Endothelial cell (in vitro differentiated cells): ENCODE measurements at places on chromosomes 6 and 20.

DNA sequence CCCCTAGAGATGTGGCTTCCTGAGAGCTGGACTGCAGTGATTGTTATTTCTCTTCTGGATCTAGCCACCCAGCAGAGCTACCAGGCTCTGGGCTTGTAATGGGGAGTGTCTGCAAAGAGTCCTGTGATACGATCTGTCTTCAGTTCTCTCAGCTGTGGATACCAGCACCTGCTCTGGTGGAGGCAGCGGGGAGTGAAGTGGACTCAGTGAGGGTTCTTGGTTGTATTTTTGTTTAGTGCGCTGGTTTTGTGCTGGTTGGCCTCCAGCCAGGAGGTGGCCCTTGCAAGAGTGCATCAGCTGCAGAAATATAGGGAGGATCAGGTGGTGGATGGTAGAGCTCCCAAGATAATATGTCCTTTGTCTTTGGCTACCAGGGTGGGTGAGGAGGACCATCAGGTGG, 33.7 kb downstream of the PAX1 start:
- no peak for DNase-seq

DNA sequence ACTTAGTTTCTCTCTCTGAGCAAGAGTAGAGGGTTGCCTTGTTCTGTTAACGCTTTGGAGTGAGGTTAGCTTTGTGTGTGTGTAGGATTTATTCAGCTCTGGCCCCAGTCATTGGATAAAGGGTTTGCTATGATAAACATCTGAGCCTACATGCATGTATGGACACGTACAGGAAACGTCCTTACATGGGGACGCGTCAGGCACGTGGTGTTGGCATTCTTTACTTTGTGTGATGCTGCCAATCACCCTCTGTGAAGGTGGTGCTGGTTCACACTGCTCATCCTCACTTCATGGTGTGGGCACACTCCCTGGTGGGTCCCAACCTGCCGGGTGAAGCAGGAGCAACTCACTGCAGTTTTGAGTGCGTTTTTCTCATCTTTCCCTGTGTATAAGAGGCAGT, 53.4 kb upstream of the CD93 start:
- DNase-seq: no peak

- DNase-seq: no peak
Observed at GRCh38 chr6:156065849-156066248, 610.2 kb upstream of the NOX3 start.

GRCh38 chr6:106470316-106470715, 109.8 kb downstream of the CRYBG1 start:
- DNase-seq: no peak

DNA sequence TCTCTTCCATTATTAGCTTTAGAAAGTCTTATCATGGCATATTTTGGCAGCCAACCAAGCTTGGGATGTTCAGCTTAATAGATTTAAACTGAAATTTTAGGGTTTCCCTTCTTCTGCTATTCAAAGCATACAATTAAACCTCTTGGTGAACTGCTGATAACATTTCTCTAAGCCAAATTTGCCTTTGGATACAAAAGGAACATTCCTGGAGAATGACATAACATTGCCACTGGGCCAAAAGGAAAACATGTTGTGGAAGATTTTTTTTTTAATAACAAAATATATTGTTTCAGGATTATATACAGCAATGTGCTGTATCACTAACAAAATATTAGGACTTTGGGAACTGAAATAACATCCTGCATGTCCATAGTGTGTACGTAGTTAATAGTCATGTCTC, 215.1 kb upstream of the TBX18 start:
- DNase-seq: no peak

DNA sequence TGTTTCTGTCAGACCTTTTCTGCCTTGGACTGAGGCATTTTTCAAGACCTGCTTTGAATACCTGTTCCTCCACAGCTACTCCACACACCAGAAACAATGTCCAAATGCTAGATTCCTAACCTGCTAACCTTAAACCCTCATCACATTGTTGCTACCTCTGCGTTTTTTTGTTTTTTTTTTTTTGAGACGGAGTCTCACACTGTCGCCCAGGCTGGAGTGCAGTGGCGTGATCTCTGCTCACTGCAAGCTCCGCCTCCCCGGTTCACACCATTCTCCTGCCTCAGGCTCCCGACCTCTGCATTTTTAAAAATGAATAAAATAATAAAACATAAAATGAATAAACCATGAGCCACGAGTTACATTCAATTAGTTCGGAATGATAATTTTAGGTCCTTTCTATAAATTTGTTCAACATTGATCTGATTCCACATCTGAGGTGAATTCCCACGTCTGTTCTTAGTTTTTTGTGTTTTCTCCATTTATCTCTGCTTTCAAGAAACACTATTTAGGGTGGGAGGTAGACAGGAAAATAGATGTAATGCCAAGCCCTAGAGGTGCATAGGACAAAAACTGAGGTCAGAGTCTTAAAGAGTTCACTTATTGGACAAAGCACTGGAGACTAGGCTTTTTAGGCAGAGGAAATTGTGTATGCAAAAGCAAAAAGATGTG, 1.3 kb downstream of the C6orf89 start:
- DNase-seq: no peak

DNA sequence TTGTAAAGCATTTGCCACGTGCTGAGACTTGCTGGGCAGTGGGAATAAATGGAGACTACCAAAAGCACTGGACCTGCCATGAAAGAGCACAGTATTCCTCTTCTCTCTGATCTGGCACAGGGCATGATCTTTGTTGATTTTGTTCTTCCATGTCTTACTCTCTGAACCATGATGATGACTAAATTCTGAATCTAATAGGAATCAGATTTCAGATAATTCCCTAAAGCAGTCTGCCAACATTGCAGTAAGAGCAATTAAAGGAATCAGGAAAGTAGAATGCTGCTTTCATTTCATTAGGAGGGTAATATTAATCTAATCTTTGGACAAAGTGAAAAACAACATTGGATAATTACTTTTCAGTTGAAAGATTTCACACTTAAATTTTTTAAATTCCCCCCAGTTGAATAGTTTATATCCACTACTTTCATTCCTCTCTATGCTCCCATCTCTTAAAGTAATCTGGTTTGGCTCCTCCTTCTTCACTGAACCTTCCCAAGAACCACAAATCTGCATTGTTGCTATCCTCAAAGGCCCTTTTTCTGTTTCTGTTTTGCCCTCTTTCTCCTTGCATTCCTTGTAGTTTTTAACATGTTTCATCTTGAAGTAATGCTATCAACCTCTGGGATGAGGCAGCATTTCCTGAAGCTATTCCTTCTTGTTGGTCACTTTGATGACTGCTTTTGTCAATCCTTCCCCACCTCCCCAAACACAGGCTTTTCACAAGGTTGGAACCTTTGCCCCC, 243.2 kb upstream of the TENT5A start:
- DNase-seq: no peak

DNA sequence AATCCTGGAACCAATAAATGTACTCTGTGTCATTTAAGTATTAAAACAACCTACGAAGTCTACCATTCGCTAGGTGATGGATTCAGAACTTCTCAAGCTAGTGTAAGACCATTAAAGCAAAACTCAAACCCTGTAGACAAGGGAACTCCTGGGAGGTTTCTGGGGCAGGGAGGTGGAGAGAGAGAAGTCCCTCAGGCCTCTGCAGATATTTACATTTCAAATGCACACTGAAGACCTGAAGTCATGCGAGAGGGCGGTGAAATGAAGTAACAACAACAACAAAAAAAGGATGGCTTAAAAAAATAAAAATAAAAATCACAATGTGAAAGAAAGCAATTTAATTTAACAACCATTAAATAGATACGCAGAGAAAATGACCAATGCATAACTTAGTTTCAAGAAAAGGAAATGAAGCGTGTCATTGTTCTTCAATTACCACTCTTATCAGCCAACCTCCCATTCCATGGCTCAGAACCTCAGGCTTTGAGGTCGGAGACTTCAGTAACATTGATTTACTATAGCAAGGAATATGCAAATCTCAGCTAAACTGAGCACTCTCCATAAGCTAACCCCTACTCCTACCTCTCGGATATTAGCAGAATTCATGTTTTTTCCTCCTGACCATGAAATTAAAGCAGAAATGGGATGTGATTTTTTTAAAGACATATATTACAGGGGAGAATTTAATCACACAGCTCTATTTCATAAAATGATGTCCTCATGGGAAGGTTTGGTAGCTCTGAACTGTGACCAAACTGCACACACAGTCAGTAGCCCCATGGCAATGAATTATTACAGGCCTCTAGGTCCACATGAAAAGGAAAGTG, 140.6 kb downstream of the KIF16B start:
- no peak for DNase-seq
